ENCODE measurements at places on chromosomes 16 and 17.

GRCh38 chr16:58384437-58385055 lies 7.7 kb upstream of the GINS3 start:
- DNase-seq: no peak

DNA sequence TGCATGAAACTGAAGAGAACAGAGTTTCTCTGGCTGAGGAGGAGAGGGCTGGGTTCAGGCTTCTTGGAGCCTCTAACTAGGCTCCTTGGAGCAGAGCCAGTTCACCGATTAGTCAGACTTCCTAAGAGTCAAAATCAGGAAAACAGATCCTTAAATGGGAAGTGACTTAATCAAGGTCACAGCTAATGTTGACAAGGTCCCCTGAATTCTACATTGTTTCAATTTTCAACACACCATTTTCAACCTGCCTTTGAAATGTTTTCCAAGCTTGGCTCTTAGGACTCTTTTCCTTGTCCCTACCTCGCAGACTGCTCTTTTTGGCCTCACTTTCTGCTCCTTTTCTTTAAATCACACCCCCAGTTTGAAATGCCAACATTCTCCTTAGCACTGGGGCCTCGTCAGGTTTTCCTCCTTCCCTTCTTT lies 16.3 kb downstream of the MYL4 start:
- DNase-seq: no peak

- DNase-seq: no peak
These were observed 70.8 kb downstream of the TMEM132E start for GRCh38 chr17:34650051-34650750.

- no peak for DNase-seq
These were observed at the start of gene PERCC1 for GRCh38 chr16:1430759-1431496. Gene PERCC1 (plus strand): TSS chr16:1431078. CDS start chr16:1432594, 1,516 bp downstream.

- DNase-seq: no peak
These were observed 1.5 kb downstream of the SPOP start for GRCh38 chr17:49676276-49676868.

DNA sequence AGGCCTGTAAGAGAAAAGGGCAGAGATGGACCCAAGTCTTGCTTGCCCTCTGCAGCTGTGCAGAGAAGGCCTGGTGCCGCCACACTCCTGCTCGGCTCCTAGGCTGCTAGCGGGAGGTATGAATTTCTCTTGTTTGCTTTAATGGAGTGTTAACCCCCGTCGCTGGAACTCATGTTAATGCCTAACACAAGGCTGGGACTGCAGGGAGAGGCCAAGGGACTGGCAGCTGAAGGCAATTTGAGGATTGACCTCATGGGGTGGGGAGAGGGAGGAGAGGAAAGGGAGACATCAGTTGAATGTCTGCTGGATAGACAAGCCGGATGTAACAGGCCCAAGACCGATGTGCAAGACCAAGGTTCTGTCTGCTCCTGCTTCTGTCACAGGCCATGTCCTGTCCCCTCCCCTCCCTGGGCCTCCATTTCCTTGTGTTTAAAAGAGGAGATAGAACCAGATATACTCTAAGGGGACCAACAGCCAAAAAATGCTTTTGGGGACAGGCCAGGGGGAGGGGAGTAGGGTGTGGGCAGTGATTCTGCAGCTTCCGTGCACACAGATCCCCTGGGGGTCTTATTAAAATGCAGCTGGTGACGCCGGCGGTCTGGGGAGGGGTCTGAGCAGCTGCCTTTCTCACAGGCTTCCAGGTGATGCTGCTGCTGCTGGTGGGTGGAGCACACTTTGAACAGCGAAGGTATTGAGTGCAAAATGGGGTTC lies 46.7 kb upstream of the TBX2 start:
- DNase-seq: no peak

GRCh38 chr17:75749545-75750389 lies 15.2 kb downstream of the GALK1 start:
- DNase-seq: peak; percentile 93

- peak; percentile 81 for DNase-seq
These were observed at the start of gene HELZ for GRCh38 chr17:67245073-67245693. Gene HELZ (minus strand): TSS chr17:67245196. CDS start chr17:67218804, 26,392 bp downstream.

GRCh38 chr16:54430491-54431030 lies 144.0 kb upstream of the IRX3 start:
- DNase-seq: no peak

GRCh38 chr16:13014476-13014875 lies 113.1 kb downstream of the SHISA9 start:
- no peak for DNase-seq

- DNase-seq: no peak
These were observed 28.2 kb upstream of the ZC3H18 start for GRCh38 chr16:88541831-88542616.

GRCh38 chr17:42193969-42194899 lies at the start of gene GHDC:
Gene GHDC (minus strand): TSS chr17:42194494. CDS start chr17:42193581, 913 bp downstream.
- peak; percentile 89 for DNase-seq

DNA sequence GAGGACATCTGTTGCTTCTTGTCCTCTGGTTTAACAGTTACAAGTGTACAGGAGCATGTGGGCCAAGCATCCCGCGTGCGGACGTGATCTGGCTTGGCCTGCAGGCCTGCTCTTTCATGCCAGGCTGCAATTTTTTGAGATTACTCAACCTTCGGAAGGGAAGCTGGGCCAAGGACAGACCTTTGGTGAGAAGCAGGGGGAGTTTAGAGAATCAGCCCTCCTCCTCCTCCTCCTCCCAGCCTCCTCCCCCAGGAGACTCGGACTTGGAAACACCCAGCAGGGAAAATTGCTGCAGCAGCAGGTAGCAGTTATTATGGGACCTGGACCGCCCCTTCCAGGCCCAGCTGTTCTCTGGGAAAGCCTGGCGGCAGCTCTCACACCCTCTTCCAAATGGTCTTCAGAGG lies 5.1 kb upstream of the KLHL36 start:
- DNase-seq: peak; percentile 89

DNA sequence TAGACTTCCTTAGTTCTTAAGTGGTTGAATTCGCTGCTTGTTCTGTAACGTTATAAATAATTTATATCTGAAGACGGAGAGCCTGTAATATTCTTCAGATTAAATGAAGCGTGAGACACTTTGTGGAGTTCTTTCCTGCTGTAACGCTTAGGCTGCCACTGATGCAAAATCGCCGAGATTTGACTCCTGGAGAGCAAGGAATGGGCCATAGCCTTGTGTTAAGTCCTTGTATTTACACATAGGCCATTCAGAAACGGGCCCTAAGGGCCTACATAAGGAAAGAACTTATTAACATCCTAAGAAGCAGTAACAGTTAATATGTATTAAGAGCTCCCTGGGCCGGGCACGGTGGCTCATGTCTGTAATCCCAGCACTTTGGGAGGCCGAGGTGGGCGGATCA lies 936 bp downstream of the EMC6 start:
- DNase-seq: no peak

DNA sequence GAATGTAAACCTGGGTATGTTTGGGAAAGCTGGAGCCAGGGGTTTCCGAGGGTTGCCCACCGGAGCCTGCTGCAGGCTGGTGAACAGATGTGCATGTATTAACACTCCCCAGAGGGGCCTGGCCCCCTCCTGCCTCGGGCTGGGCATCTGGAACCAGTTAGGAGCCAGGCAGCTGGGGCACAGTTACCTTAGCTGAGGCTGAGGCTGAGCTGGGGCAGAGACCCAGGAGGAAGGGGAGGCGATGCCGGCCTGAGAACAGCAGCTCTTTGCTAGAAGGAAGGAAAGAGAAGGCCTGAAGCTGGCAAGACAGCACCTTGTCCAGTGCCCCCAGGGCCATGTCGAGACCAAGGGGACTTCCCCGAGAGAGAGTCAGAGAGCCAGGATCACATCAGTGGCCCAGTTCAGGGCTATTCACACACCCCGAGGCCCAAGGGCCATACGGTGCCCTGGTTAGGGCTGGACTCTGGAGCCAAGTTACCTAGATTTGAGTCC lies 65.8 kb downstream of the RMI2 start:
- DNase-seq: no peak

- no peak for DNase-seq
These were observed 1.3 kb downstream of the HSBP1 start for GRCh38 chr16:83809092-83809491.

DNA sequence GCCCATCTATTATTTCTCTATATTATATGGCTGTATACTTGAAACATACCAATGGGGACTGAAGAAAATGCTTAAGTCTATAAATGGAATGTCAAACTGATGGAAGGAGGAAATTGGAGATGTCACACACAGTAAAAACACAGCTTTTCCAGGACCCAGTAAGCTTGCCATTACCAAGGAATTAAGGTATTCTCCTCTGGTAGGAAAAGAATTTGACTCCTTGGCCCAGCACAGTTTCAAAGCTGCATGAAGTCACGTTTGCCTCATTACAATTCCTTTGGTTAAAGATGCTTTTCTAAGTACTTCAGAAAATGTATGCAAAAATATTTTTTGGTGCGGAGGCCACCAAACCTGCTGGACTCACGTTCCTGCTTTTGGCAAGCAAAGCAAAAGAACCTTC lies 48.5 kb downstream of the CDH13 start:
- no peak for DNase-seq

DNA sequence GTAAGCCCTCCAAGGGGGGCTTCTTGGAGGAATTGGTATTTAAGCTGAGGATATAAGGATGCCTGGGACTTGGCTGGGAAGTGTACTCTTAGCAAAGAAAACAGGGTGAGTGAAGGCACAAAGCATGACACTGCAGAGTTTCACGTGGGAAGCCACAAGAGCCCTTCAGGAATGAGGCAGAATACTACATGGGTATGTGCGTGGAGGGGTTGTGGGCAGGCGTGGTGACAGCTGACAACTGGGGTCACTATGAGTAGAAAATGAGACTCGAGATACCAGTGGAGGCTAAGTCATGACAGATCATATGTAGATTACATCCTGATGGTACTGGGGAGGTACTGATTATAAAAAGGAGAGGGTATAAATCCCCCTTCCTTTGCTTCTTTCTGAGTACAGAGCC lies 78.1 kb upstream of the XYLT1 start:
- DNase-seq: no peak

- no peak for DNase-seq
These were observed 12.3 kb downstream of the SCN4A start for GRCh38 chr17:63960430-63960829.

DNA sequence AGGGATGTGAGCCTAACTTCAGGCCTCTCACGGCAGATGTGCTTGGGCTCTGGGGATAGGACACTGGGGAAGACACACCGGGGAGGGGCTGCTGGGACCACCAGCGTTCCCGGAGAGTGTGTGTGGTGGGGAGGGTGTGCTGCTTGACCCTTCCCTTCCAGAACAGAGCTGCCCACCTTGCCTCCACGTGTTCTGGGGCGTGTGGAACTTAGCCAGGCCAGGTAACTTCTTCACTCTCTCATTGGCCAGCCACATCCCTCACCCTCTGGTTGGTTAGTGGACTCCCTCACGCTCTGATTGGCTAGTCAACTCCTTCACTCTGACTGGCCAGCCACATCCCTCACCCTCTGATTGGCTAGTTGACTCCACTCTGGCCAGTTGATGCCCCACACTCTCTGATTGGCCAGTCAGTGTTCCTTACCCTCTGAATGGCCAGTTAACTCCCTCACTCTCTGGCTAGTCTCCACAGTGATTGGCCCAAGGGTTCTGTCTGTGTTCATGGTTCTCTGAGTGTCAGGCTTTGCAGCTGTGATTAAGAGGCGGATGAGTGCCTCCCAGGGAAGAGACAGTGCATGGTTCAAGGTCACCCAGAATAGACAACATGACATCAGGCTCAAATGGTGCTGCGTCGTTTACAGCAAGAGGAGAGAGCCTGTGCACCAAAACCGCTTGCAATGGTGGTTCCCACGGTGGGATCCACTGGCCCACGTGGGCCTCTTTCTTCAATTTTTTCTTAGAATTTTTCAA lies 10.0 kb downstream of the TMEM235 start:
- no peak for DNase-seq

DNA sequence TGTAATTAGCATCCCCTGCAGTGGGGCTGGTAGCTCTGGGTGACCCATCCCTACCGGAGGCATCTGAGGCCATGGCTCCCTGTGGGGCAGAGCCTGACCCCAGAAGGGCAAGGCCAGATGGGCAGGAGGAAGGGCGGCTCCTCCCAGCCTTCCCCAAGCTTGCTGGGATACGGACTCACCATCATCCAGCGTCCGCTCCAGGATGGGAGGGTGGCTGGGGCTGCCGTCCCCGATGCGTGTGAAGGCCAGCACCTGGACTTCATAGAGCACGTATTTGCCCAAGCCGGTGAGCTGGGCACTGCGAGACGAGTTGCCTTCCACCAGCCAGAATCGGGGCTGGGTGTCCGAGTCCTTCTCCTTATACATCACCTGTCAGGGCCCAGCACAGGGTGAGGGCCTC lies 81.6 kb upstream of the CDC42EP4 start:
- no peak for DNase-seq

DNA sequence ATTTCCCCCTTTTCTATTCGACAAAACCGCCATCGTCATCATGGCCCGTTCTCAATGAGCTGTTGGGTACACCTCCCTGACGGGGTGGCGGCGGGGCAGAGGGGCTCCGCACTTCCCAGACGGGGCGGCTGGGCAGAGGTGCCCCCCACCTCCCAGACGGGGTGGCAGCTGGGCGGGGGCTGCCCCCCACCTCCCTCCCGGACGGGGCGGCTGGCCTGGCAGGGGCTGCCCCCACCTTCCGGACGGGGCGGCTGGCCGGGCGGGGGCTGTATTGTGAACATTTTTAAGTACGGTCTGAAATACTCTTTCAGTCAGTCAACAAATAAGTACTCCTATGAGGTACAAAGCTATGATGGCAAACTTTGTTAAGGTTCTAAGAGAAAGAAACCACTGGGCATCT lies 222.8 kb downstream of the CNTNAP4 start:
- no peak for DNase-seq

DNA sequence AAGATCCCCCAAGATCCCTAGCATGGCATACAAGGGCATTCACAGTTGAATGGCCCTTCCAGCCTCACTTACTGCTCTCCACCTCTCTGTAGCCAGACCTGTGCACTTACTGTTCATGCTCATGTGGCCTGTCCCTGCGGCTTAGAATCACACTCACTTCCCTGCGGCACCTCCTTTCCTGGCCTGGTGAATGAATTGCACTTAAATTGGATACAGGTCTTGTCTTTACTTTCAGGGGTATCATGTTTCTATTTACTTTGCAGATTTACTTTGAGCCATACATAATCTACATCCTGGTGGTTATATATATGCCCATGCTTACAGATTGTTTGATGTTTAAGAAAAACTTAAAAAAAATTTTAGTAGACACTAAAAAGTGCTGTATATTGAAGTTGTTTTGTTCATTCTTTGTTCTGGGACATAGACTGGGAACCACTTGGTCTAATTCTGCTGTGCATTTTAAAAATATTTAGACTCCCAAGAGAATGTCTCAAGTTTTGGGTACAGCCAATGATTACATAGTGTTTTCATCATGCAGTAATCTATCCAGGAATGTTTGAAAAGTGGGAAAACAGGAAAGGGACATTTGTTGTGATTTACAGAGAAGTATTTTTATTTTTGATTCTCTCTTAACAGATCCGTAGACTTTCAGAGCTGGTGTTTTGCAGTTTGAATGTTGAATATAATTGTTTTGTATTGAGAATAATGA lies 63.9 kb downstream of the NUP88 start:
- DNase-seq: no peak

DNA sequence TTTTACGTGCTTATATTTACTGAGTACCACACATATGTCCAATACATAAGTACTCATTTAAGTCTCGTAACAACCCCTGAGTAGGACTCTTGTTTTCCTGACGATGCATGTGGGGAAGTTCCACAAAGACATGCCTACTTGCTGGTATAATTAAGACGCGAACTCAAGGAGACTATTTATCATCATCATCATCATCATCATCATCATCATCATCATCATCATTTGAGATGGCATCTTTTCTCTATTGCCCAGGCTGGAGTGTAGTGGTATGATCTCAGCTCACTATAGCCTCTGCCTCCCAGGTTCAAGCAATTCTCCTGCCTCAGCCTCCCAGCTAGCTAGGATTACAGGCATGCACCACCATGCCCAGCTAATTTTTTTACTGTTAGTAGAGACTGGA lies 809.9 kb upstream of the EEF2KMT start:
- no peak for DNase-seq

- DNase-seq: no peak
These were observed 178.1 kb upstream of the CCL2 start for GRCh38 chr17:34076743-34077631.

All from Right ventricle myocardium superior (tissue), 1 donor.